ENCODE measurements at places on chromosomes 2 and 18.

- DNase-seq, result peak; percentile 88
Measured at GRCh38 chr18:67864677-67865340, 348.3 kb upstream of the DSEL start.

DNA sequence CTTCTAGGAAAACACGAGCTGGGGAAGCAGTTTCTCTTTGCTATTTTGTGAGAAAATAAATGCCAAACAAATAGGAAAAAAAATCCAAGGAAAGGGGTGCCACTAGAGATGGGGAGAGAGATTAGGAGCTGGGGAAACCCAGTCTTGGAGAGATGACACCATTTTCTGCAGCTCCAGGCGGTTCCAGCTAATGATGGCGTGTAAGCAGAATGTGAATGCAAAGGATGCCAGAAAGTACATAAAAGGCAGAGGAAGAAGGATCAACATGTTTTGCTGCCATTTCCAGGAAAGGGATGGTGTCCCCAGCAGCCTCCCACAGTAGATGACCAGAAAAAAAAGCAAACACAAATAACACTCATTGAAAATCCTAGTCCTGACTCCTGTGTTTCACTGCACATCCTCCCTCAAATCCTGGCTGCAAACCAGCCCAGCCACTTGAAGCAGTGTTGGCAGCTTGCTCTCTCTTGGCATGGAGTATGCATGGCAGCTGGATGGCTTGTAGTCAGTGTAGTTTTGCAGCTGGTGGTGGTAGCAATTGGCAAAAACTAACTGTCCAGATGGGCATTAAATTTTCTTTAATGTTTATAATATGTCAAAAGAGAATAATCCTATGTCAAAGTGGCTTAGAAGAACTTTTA, 93.6 kb downstream of the FTCDNL1 start:
- DNase-seq, result no peak

DNA sequence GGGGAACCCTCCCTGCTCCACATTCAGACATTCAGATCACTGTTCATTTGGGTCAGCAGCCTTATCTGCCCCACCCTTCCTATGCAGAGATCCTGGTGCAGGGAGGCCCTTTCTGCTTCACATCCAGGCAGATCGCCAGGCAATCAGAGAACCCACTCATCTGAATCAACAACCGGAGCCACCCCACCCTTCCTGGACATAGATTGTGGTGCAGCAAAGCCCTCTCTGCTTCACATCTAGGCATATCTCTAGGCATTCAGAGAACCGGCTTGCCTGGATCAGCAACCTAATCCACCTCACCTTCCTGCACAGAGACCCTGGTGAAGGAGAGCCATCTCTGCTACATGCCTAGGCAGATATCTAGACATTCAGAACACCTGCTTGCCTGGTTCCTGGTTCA, 184.5 kb upstream of the CNTNAP5 start:
- DNase-seq, result no peak

DNA sequence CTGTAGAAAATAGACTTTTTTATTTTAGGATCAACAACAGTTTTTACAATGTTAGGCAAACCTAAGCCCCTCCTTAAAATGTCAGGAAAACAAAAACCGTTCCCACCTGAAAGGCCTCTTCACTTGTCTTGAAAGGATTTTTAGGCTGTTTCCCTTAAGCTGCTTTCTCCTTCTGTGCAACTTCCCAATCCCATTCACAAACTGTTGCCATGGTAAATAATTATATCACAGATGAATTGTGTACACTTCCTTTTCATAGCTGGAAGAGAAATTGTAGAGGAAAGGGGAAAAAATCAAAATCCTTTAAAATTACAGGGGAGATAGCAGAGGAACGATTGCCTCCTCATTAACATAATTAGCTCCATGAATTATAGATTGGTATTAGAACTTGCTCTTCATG, 1488.0 kb upstream of the CELF4 start:
- DNase-seq, result no peak

DNA sequence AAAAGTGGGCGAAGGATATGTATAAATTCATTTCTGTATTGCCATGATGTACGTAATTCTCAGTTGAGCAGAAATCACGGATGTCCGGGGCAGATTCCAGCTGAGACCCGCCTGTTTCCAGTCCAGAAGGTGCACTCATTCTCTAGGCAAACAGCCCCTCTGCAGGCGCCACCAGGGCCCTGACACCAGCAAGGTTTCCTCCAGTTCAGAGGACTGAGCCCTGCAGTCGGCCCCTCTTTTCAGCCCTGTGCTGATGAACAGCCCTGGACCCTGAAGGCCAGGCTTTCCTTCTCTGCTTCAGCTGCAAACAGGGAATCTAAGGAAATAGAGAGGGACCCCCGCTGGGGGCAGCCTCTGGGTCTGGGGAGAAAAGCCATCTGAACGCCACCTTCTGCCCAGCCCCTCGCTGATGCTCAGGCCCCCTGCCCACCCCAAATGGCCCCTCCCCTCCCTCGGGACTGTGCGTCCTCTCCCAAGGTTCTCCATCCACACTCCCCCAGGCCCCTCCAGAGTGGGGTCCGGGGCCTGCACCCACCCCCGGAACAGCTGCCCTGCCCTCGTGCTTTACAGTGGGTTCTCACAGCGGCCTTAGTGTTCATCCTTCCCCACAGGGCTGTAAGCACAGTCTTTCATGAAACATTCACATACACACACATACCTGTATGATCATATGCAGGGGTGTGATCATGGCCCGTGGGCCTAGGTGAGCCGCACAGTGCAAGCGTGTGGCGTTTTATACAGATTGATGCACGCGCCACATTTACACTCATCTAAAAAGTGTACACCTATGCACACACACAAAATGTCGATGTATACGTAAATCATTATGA, 12.1 kb downstream of the COPS9 start:
- DNase-seq, result no peak

GRCh38 chr2:109447251-109447661, 166.5 kb downstream of the SEPTIN10 start:
- DNase-seq, result peak; percentile 96

DNA sequence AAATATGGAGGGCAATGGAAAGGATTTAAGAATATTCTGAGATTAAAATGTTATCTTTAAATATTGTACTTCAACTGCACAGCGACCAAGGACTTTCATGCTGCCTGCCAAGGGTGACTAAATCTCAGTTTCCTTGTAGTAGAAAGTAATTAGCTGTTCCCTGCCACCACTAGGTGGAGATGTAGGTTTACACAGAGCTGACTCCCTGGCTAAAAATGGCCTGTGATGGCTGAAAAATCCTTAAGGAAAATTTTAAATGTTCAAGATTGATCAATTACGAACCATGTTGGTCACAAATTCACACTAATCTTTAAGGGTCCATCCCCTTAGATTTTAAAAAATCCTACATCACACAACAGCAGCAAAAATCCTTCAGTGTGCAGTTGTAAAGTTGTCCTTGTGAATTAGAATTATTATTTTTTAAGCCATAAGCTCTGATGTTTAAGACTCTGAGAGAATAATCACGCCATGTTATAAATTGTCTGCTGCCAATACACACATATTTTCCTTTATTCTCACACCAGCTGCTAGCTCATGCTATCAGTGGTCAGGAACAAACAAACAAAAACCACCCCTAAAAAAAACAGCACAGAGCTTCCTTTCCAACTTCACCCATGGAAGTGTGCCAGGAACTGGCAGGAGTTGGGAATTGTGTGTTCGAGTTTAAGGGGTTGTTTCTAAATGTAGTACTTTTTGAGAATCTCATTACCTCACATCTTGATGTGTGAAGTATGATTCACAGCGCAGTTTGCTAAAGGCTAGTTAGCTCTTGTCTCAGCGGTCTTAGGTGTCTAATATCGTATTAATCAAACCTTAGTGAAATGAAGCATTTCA, 399.8 kb downstream of the TMEM182 start:
- peak; percentile 3 for DNase-seq

DNA sequence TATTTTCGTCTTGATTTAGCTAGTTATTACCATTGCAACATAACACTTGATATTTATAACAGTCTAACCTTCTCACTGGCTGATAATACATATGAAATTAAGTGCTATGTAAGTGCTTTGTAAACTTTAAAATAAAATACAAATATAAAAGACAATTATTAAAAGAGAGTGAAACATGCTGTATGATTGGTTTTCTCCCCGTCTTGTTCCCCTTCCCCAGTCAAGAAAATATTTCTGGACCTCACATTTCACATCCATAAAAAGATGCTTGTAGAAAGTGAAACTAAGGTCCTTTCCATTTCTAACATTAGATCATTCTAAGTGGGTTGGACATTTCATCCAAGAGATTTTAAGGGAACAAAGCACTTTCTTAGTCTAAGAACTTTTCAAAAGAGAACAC, 310.2 kb upstream of the LRATD1 start:
- DNase-seq, result no peak

- DNase-seq, result no peak
Measured at GRCh38 chr18:27656167-27656778, 471.2 kb upstream of the CHST9 start.

DNA sequence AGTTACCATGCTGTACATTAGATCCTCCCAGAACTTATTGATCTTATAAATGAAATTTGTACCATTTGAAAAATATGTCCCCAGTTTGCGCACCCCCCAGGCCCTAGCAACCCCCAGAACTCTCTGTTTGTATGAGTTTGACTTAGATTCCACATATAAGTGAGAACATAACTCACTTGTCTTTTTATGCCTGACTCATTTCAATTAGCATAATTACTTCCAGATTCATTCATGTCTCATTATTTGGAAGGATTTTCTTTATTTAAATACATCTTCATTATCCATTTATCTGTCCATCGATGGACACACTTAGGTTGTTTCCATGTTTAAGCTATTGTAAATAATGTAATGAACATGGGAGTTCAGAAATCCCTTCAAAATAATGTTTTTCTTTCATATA, 705.9 kb downstream of the CCDC85A start:
- DNase-seq, result no peak

DNA sequence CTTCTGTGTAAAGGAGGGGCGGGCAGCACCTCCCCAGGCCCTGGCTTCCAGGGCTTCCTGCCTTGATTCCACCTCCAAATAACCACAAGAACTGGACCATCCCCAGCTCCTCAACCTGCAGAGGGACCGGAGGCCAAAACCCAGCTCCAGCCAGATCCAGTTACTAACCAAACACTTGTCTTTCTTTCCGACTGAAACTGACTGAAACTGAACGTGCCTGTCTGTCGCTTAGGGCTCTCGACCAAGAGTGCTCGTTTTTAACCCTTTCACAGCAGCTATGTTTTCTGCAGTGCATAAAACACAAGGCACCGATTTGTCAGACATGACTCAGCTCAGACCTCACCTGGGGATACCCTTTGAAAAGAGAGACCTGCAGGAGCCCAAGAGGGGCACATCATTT, 249.9 kb upstream of the SIX2 start:
- DNase-seq, result no peak

Data from fibroblast of skin of left quadriceps (primary cell).